ENCODE measurements at places on chromosomes 6 and 20. TPM values are rescaled to one million over a fixed set of nuclear protein-coding genes. Genes with fewer than 3 reads are reported as not detected.

The TOX2 gene
- 6.2 TPM for total RNA-seq

DNA sequence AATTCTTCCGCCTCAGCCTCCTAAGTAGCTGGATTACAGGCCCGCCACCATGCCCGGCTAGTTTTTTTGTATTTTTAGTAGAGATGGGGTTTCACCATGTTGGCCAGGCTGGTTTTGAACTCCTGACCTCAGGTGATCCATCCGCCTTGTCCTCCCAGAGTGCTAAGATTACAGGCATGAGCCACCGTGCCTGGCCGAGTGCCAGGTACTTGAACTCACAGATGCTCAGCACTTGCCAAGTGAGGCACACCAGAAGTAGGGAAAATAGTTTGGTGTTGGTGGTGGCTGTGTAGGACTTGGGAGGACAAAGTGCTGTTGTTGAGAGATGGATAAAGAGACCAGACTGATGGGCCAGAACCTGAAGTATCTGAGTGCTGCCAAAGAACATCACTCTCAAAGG lies 40.0 kb upstream of the MBOAT1 start:
- DNase-seq = no peak
- H3K36me3 ChIP-seq = no peaks in the 10 kb centered on the region
- H3K4me1 ChIP-seq = no peaks in the 10 kb centered on the region
- H3K27me3 ChIP-seq = no peaks in the 10 kb centered on the region
- no peak overlapping the region for H3K27ac ChIP-seq
- H3K4me3 ChIP-seq = no peak overlapping the region

GRCh38 chr6:52509281-52510212 lies 67.3 kb downstream of the TRAM2 start:
- peak overlapping the region; percentile 15 for H3K27ac ChIP-seq
- H3K27me3 ChIP-seq = no peaks in the 10 kb centered on the region
- H3K4me3 ChIP-seq = no peak overlapping the region
- peaks cover 79% of the 10 kb centered on the region for H3K4me1 ChIP-seq

The OR12D3 gene
- total RNA-seq = not detected

The ACSS1 gene
- total RNA-seq = 4.9 TPM

GRCh38 chr20:3239026-3239866 lies at the start of gene SLC4A11:
TSS of gene SLC4A11 (minus strand) at chr20:3239190. CDS start at chr20:3239137, 53 bp downstream.
- H3K4me1 ChIP-seq = peaks cover 20% of the 10 kb centered on the region
- H3K27me3 ChIP-seq = peaks cover 38% of the 10 kb centered on the region
- peak within 1 kb of the TSS; percentile 47 for H3K4me3 ChIP-seq
- no peaks in the 10 kb centered on the region for H3K36me3 ChIP-seq
- DNase-seq = peak; percentile 39
- no peak within 1 kb of the TSS for H3K27ac ChIP-seq

The PXDC1 gene
- 72.5 TPM for total RNA-seq

GRCh38 chr6:45310118-45310788 lies 17.9 kb upstream of the RUNX2 start:
- no peak overlapping the region for H3K27ac ChIP-seq
- H3K36me3 ChIP-seq = no peaks in the 10 kb centered on the region
- H3K27me3 ChIP-seq = no peaks in the 10 kb centered on the region
- no peak overlapping the region for H3K4me3 ChIP-seq

The PBOV1 gene
- not detected for total RNA-seq

- no peak for DNase-seq
- peaks cover 10% of the 10 kb centered on the region for H3K4me1 ChIP-seq
- peaks cover 37% of the 10 kb centered on the region for H3K36me3 ChIP-seq
- H3K27me3 ChIP-seq = no peaks in the 10 kb centered on the region
- H3K4me3 ChIP-seq = no peak overlapping the region
These were observed 3.2 kb downstream of the ACTR5 start for GRCh38 chr20:38751360-38751976.

- H3K27me3 ChIP-seq = no peaks in the 10 kb centered on the region
- no peak overlapping the region for H3K4me3 ChIP-seq
- no peak overlapping the region for H3K27ac ChIP-seq
- H3K4me1 ChIP-seq = no peaks in the 10 kb centered on the region
- no peak for DNase-seq
These were observed 1.7 kb downstream of the ZUP1 start for GRCh38 chr6:116666869-116667268.

The VSX1 gene
- not detected for total RNA-seq

The TMC2 gene
- not detected for total RNA-seq

DNA sequence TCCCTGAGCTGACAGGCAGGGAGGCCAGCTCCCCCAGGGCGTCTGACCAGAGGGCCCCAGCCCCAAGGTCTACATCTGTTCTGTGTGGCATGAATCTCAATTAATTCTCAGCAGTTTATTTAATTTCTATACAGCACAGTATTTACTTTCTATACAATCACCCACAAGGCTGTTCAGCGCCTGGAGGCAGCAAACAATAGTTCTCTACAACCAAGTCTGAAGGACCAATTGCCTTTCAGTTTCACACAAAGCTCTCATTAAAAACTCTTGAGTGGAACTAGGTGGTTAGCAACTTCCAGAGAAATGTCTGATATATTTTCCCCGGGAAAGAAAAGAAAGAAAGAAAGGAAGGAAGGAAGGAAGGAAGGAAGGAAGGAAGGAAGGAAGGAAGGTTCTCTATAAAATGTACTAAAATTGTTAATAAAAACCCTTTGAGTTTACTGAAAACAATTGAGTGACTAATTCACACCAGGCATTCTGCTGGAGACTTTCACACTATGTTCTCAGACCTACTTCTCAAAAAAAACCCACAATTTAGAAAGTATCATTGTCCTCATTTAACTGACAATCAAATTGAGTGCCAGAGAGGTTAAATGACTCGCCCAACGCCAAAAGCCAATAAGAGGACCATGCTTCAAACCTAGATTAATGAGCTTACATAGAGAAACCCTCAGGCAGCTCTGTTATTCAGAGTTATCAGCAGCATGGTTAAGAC lies 62.5 kb downstream of the METTL24 start:
- DNase-seq = no peak
- no peaks in the 10 kb centered on the region for H3K4me1 ChIP-seq
- H3K27ac ChIP-seq = no peak overlapping the region

DNA sequence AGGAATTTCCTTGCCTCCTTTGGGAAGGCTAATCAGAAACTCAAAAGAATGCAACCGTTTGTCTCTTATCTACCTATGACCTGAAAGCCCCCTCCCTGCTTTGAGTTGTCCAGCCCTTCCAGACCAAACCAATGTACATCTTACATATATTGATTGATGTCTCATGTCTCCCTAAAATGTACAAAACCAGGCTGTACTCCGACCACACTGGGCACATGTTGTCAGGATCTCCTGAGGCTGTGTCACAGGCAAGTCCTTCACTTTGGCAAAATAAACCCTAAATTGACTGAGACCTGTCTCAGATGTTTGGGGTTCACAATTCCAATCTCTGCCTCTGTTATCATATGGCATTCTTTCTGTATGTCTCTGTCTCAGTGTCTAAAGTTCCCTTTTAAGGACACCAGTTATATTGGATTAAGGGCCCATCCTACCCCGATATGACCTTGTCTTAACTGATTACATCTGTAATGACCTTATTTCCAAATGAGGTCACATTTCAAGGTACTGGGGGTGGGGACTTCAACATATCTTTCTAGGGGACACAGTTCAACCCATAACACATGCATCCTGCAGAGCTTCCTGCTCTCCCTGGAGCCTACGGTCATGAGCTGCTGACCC lies 513.5 kb upstream of the JARID2 start:
- no peak for DNase-seq
- no peak overlapping the region for H3K4me3 ChIP-seq
- no peaks in the 10 kb centered on the region for H3K36me3 ChIP-seq
- peaks cover 40% of the 10 kb centered on the region for H3K4me1 ChIP-seq
- no peaks in the 10 kb centered on the region for H3K27me3 ChIP-seq

DNA sequence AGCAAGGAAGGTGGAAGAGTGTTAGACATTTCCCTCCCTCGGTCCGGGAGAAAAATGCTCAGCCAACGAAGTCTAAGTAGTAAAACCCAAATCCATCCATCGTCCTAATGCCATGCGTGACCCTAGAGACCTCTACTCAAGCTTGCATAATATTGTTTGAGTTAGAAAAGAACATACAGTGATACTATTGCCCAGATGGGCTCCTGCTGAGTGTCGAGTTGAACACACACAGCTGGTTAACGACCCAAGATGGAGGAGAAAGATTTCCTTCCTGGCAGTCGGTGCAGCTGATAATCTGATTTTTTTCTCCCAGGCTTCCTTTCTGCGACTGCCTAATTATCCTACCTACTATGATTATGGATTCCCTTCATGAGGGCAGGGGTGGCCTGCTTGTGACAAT lies 164.4 kb upstream of the KCNG1 start:
- H3K36me3 ChIP-seq = no peaks in the 10 kb centered on the region
- H3K4me1 ChIP-seq = no peaks in the 10 kb centered on the region
- H3K27ac ChIP-seq = no peak overlapping the region
- H3K4me3 ChIP-seq = no peak overlapping the region
- H3K27me3 ChIP-seq = peaks cover 4% of the 10 kb centered on the region
- no peak for DNase-seq

The ADTRP gene
- total RNA-seq = 0.58 TPM

DNA sequence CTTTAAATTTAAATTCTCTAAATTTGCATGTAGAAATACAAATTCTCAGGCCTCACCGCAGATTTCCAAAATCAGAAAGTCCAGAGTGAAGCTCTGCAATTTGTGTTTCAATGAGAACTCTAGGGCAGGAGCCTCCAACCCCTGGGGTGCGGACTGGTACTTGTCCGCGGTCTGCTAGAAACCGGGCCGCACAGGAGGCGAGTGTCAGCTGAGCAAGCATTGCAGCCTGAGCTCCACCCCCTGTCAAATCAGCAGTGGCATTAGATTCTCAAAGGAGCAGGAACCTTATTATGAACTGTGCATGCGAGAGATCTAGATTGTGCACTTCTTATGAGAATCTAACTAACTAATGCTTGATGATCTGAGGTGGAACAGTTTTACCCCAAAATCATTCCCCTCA lies 203.0 kb upstream of the PCSK2 start:
- H3K36me3 ChIP-seq = no peaks in the 10 kb centered on the region
- H3K27ac ChIP-seq = peak overlapping the region; percentile 81
- no peaks in the 10 kb centered on the region for H3K27me3 ChIP-seq
- peaks cover 37% of the 10 kb centered on the region for H3K4me1 ChIP-seq
- peak; percentile 60 for DNase-seq

The ITCH gene
- 40.1 TPM for total RNA-seq

- H3K36me3 ChIP-seq = no peaks in the 10 kb centered on the region
- no peak overlapping the region for H3K27ac ChIP-seq
- no peak overlapping the region for H3K4me3 ChIP-seq
- no peaks in the 10 kb centered on the region for H3K27me3 ChIP-seq
- H3K4me1 ChIP-seq = peaks cover 9% of the 10 kb centered on the region
These were observed 11.2 kb downstream of the SPDEF start for GRCh38 chr6:34544776-34545471.

- DNase-seq = no peak
- H3K4me3 ChIP-seq = no peak overlapping the region
- H3K36me3 ChIP-seq = no peaks in the 10 kb centered on the region
- 0 out of 2 replicates have a peak overlapping the region, but pooled peaks have one; percentile 21 for H3K27ac ChIP-seq
- H3K27me3 ChIP-seq = no peaks in the 10 kb centered on the region
- H3K4me1 ChIP-seq = peaks cover 16% of the 10 kb centered on the region
These were observed 65.9 kb upstream of the FBXL4 start for GRCh38 chr6:99013661-99014060.

DNA sequence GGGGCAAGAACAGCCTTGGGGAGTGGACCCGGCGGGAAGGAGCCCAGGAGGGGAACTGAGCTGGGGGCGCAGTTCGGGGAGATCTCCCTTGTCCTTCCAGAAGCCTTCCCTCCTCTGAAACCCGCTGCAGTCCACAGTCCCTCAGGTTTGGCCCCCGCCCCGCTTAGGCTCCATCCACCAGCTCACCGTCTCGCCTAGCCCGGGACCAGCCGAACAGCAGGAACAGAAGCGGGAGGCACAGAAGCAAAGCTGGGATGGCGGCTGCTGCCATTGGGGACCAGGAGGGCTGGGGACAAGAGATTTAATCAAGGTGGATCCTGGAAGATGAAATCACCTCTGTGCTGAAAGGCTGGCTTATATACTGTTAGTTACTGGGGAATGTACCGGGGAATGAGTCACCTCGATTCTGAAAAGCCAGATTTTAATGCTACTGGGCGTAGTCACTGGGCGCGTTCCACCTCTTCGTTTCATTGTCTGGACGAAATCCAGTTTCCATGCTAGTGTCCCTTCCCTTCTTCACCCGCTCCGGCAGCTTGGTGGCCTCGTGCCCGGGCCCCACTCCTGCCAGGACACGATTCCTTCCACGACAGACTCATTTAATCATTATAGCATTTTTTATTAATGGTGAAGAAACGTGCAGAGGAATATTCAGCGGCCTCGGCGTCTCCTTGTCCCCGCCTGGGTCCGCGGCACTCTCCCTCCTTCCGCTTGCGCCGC lies at the start of gene RAET1L:
Gene RAET1L, minus strand, starts transcription at position 332 of the 717 bp plus-strand sequence. Its CDS starts 61 bp downstream, at position 271.
- H3K27ac ChIP-seq = no peak within 1 kb of the TSS
- no peaks in the 10 kb centered on the region for H3K36me3 ChIP-seq
- peaks cover 17% of the 10 kb centered on the region for H3K27me3 ChIP-seq
- no peak within 1 kb of the TSS for H3K4me3 ChIP-seq

GRCh38 chr20:8129211-8129976 lies 2.7 kb upstream of the PLCB1 start:
- H3K27me3 ChIP-seq = peaks cover 20% of the 10 kb centered on the region
- peaks cover 16% of the 10 kb centered on the region for H3K4me1 ChIP-seq
- H3K27ac ChIP-seq = no peak overlapping the region
- H3K36me3 ChIP-seq = no peaks in the 10 kb centered on the region

- no peak overlapping the region for H3K27ac ChIP-seq
- no peak for DNase-seq
- H3K36me3 ChIP-seq = no peaks in the 10 kb centered on the region
- no peaks in the 10 kb centered on the region for H3K27me3 ChIP-seq
- H3K4me3 ChIP-seq = no peak overlapping the region
These were observed 168.1 kb upstream of the DEFB112 start for GRCh38 chr6:50217841-50218240.

The SLC9A8 gene
- total RNA-seq = 0.97 TPM

The EPB41L2 gene
- 76.9 TPM for total RNA-seq

The HRH3 gene
- not detected for total RNA-seq

The C6orf58 gene
- not detected for total RNA-seq

DNA sequence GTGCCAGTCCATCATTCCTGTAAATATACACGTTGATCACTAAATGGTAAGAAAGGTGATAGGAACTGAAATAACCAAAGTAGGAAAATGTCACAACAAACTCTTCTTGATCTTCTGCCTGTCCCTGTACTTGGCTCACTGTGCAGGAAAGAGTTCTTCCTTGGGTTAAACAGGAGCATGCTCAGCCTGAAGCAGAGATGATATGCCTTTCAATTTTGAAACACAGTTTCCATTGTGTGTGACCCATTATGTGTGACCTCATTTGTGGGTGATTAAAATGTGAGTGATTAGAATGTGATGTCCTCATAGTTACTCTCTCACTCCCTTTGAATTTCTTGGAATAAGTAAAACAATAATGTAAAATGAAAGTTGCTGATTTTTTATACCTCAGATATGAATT lies 427.2 kb upstream of the AGPAT4 start:
- H3K36me3 ChIP-seq = no peaks in the 10 kb centered on the region
- DNase-seq = no peak
- no peak overlapping the region for H3K4me3 ChIP-seq

All from SJSA1 (cell line).